ENCODE measurements at places on chromosomes 2 and 18. TPM values are rescaled to one million over a fixed set of nuclear protein-coding genes. Genes with fewer than 3 reads are reported as not detected.

- no peak for DNase-seq
These were observed 135.8 kb downstream of the TCF4 start for GRCh38 chr18:55452123-55452611.

Gene C2orf81
- 9.5 TPM for total RNA-seq

Gene MAT2A
- 184 TPM for total RNA-seq

- DNase-seq: no peak
These were observed 495.1 kb upstream of the MYT1L start for GRCh38 chr2:2826209-2826551.

Gene GPR35
- 10.4 TPM for total RNA-seq

DNA sequence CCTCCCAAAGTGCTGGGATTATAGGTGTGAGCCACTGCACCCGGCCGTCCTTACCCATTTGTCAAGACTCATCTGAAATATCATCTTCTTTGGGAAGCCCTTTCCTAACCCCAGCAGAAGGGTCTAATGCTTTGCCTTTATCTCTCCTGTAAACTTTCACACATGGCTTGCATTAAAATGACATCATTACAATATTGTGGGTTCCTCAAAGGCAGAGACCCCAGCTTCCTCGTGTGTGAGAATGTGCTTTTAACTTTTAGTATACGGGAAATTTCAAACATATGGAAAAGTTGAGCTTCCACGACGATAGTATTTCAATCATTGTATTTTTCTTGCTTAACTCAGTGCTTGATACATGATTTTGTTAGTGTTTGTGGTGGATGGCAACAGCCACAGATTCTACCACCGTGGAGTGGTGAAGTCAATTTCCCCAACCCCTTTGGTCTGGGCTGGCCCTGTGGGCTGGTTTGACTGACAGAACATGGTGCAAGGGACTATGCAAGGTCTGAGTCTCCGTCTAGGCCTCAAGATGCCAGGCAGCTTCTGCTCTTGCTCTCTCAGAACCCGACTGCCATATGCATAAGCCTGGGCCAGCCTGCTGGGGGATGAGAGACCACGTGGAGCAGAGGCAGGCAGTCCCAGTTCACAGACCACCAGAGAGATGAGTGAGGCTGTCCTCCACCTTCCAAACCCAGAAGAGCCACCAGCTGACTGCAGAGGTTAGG lies 39.9 kb downstream of the NGEF start:
- DNase-seq: no peak

- no peak for DNase-seq
These were observed 127.8 kb downstream of the CCBE1 start for GRCh38 chr18:59569390-59569791.

DNA sequence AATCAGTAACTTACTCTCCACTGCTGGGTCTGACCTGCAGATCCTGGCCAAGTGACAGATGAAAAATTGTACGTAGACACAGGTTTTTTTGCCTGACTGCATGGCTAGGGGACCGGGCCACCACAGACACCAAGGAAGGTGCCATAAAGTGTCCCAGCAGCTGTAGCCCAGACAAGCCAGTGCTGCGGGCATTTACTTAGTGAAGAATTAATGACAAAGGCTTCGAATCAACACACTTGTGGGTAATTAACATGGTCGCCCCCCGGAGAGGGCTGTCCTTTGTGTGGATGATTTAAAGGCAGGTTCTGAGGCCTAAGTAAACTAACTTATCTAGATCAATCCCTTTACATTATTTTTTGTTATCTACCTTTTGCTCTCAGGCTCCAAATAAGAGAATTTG lies 1709.1 kb upstream of the LRRTM1 start:
- no peak for DNase-seq

- DNase-seq: no peak
These were observed 991.5 kb upstream of the FANCL start for GRCh38 chr2:59232394-59233165.

GRCh38 chr2:133568598-133568997 lies 335 bp upstream of the NCKAP5 start:
- DNase-seq: no peak

GRCh38 chr18:51330148-51330547 lies 132.7 kb upstream of the MEX3C start:
- no peak for DNase-seq

Gene ST6GAL2
- total RNA-seq: not detected

Gene GALNT3
- total RNA-seq: 2.8 TPM

DNA sequence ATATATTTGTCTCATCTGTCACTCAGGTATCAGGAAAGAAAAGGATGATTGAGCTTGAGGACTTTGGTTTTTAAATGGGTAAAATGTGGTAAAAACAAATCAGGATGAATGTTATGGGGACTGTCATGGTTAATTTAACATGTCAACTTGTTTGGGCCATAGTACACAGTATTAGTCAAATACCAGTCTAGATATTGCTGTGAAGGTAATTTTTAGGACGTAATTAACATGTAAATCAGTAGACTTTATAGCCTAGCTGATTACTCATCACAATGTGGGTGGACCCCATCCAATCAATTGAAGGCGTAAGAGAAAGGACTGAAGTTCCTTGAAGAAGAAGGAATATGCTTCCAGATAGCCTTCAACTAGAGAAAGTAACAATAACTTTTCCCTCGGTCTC lies 275.7 kb upstream of the ZNF804A start:
- no peak for DNase-seq

DNA sequence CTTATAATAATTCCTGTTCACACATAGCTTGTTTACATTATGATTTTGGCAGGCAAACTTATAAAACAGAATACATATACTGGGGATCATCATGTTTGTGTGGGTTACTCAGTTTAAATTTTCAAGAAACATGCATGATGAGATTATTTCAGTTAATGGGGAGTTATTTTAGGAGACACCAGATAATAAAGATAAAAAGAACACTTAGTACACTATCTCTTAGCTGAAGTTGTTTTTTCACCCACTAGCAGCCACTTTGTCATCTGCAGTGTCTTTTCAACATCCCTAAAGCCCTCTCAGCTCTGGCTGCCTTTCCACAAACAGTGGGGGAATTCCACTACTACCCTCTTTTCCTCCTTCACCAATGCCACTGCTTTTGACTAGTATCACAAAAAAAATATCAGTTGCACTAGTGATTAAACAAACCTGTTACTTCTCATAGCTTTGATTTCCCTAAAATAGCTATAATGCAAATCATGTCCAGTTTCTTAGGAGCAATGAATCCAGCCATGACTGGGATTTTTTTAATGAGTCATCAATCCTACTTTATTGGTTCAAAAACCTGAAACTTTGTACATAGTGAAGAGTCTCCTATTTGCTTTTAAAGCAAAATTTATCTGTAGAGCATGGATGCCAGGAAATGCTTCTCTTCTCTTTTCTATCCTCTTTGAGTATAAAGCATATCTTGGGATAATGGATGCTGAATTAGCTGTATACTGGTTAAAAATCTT lies 156.7 kb upstream of the TFPI start:
- DNase-seq: no peak

GRCh38 chr18:8868276-8868675 lies 162.9 kb downstream of the MTCL1 start:
- no peak for DNase-seq

Gene RETREG2
- 131 TPM for total RNA-seq

GRCh38 chr18:55261253-55261652 lies 302.0 kb upstream of the CCDC68 start:
- DNase-seq: no peak

- no peak for DNase-seq
These were observed 33.9 kb downstream of the ZBTB7C start for GRCh38 chr18:48375150-48375800.

- no peak for DNase-seq
These were observed 7.1 kb downstream of the RNF125 start for GRCh38 chr18:32025744-32026143.

- DNase-seq: no peak
These were observed 395.7 kb upstream of the ST6GAL2 start for GRCh38 chr2:107281637-107282036.

Gene HOXD11
- not detected for total RNA-seq

DNA sequence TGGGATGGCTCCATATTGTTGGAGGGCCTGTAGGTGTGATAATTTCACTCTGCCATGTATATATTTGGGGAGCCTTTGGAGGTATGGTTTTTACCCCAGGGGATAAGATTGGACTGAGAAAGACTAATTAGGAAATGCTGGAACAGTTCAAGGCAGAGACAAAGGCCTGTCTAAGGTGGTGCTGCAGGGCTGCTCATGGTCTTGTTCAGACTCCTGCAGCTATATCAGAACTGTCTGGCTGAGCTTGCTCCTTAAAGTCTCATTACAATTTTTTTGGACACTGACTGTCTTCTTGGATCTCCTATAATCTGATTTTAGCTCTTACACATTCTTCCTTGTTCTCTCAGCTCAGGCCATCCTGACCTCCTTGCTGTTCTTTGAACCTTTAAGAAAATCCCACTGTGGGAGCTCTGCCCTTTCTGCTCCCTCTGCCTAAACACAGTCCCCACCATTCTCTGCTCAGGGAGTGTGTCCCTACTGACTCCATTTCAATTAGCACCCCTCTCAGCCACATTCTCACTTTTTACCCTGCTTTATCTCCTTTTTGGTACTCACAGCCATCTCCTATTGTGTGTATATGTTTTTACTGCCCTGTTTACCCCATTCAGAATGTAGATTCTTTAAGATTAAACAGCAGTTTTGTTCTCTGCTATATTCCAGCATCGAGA lies 468.7 kb upstream of the FANCL start:
- no peak for DNase-seq

- no peak for DNase-seq
These were observed 263.8 kb downstream of the MEIS1 start for GRCh38 chr2:66698576-66699239.

- no peak for DNase-seq
These were observed 83.9 kb upstream of the YWHAQ start for GRCh38 chr2:9714630-9715214.

GRCh38 chr2:218569661-218570500 lies 1.2 kb downstream of the CNOT9 start:
- DNase-seq: peak; percentile 12

DNA sequence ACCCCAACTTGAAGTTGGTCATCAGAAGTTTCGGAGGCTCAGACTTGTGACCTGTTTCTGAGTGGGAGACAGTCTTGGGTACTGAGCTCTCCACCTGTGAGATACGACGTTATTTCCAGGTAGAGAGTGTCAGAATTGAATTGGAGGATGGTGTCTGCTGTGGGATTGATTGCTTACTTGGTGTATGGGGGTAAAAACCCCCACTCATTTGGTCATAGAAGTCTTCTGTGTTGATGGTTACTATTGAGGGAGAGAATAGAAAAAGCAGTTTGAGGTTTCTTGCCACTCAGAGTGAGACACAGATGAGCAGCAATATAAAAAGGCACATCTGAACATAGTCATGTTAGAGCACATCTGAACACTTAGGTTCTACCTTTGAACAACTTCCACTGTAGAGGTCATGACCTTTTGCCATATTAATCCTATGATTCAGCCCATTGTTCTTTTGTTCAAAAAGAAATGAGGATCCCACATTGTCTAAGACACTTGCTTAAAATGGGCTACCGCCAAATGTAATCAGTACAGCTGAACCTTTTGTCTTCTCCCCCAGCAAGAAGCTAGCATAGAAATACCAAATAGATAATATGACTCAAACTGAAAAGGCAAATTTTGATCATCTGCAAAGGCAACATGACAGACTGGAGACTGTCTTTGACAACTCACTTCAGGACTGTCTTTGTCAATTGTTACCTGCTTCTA lies 73.3 kb downstream of the NAB1 start:
- DNase-seq: no peak

DNA sequence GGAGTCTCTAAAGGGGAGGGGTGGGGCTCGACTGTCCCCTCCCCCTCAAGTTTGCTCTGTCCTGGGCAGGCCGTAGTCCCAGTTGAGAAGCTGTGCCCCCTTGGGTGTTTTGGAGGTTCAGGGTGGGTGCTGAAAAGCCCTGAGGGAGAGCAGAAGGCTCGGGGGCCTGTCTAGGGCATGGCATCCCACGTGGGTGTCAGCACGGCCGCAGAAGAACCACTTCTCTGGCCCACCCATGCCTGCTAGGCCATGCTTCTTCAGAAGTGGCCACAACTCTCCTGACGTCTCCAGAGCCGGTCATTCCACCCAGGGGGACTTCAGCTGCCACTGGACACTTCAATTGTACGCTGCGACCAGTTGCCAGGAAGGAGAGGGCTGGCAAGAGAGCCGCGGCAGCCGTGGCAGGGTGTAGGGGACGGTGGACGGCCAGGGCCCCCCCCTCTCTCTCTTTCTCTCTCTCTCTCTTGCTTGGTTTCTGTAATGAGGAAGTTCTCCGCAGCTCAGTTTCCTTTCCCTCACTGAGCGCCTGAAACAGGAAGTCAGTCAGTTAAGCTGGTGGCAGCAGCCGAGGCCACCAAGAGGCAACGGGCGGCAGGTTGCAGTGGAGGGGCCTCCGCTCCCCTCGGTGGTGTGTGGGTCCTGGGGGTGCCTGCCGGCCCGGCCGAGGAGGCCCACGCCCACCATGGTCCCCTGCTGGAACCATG lies at the start of gene INPP5D:
INPP5D (plus strand) TSS at position 546 of the 704 bp plus-strand sequence; CDS start at position 683, 137 bp downstream.
- peak; percentile 83 for DNase-seq

Gene ERICH2
- not detected for total RNA-seq

DNA sequence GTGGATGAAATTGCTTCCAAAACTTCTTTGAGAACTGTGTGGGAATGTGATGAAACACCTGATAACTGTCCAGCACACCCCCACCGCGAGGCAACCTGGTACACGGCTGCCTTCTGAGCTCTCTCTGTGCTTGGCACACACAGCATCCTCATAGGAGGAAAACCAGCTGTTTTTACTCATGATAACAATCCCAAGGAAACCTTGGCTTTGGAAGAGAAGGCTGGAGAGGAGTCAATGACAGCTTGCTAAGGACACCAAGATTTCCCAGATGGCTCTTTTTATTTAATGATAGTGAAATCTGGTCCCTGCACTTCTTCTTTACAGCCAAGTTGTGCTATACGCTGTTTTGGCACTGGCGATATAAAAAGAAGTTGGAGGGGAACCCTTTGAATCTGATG lies 232.5 kb upstream of the FN1 start:
- DNase-seq: no peak

DNA sequence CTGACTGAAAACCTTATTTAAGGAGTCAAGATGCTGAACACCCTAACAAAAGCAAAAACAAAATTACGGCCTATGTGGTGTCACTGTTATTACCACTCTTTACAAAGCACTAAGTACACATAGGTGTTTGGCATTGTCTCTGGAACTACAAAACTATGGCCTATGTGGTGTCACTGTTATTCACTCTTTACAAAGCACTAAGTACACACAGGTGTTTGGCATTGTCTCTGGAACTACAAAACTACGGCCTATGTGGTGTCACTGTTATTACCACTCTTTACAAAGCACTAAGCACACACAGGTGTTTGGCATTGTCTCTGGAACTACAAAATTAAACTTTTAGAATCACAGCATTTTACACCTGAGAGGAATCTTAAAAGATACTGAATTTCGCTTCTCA lies 47.4 kb downstream of the SLC35F5 start:
- no peak for DNase-seq
